Foreskin keratinocyte (primary cell): ENCODE measurements at places on chromosomes 2 and 18. TPM values are rescaled to one million over a fixed set of nuclear protein-coding genes. Genes with fewer than 3 reads are reported as not detected.

CCT4 gene
- 241 and 251 TPM in 2 replicates for total RNA-seq

PDCD1 gene
- total RNA-seq, result not detected in 2 replicates

ACTG2 gene
- total RNA-seq, result 0.21 and 0.37 TPM in 2 replicates

UNC50 gene
- total RNA-seq, result 36.2 and 38.5 TPM in 2 replicates

IFT172 gene
- 10.6 and 14.6 TPM in 2 replicates for total RNA-seq

ALPP gene
- not detected in 2 replicates for total RNA-seq

CFAP210 gene
- total RNA-seq, result not detected in 2 replicates

EML6 gene
- total RNA-seq, result 0.61 and 0.63 TPM in 2 replicates

DNER gene
- 2.1 and 5.5 TPM in 2 replicates for total RNA-seq

CMPK2 gene
- total RNA-seq, result 10.5 and 18.3 TPM in 2 replicates

CYP27C1 gene
- total RNA-seq, result 5.9 and 6.4 TPM in 2 replicates

DNA sequence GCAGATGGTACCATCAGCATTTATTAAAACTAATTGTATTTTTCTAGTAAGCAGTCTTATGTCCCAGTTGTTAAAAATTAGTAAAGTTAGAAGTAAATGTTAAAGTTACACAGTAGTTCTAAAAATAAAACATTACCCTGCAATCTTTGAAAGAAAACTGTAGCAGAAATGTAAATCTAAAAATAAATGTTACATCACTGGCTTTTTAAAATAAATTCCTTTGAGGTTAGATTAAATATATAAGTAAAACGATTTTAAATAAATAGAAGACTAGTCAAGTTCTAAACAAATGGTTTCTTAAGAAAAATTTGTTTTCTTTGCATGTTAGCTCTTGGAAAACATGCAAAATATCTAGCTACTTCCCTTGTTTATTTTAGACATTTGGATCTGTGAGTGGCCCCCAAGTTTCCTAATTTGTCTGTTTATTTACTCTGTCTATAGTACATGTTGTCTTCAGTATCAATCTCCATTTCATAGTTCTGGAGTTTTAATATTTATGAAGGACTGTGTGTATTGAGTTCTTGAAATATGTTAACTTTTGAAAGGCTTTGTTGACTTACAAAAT, 58.2 kb downstream of the GLS start:
- no peak for DNase-seq

DNA sequence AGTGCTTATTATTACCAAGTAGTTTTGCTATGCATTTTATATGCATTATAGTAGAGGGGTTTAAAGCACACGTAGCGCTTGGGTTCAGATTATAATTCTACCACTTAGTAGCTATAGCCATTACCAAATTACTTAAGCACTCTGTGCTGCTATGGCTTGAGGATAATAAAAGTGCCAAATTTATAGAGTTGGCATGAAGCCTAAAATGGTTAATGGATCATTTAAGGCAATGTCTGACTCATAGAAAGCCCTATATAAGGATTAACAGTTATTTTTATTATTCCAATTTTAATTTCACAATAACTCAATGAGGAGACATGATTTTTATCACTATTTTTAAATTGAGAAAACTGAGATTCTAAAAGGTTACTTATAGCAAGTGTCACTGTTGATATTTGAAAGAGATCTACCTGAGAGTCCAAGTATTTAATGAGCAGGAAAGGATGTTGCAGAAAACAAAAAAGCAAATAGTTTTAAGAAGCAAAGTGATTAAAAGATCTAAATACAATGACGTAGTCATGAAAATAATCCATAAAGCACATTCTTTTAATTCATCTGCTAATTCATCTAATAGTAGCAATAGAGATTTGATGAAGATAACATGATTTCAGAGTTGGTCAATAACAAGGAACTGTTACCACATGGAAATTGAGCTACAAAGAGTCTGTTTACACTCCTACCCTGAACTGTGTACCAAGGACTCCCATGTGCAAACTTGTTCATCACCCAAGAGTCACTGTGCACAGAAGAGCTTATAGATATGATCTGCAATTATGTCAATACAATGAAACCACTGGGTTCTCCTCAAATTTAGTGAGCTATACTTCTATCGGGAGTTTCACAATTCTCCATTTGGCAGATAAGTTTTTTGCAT, 78.8 kb upstream of the DTNA start:
- no peak for DNase-seq

DNA sequence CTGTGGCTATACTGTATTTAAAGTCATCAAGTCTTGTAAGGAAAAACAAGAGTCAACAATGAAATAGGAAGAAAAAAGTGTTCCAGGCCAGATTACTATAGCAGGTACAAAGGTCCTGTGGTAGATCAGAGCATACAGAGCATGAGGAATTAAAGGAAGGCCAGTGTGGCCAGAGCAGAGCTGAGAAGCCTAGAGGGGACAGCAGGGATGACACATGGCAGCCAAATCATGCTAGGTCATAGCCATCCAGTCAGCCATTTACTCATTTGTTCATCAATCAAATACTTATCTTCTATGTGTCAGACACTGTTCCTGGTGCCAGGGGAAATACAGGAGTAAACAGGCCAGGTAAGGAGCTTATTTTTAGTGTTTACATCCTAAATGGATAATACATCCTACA, 24.3 kb downstream of the ADD2 start:
- DNase-seq, result no peak

- DNase-seq, result no peak
These were observed 210.9 kb downstream of the MYCN start for GRCh38 chr2:16151281-16151570.

DNA sequence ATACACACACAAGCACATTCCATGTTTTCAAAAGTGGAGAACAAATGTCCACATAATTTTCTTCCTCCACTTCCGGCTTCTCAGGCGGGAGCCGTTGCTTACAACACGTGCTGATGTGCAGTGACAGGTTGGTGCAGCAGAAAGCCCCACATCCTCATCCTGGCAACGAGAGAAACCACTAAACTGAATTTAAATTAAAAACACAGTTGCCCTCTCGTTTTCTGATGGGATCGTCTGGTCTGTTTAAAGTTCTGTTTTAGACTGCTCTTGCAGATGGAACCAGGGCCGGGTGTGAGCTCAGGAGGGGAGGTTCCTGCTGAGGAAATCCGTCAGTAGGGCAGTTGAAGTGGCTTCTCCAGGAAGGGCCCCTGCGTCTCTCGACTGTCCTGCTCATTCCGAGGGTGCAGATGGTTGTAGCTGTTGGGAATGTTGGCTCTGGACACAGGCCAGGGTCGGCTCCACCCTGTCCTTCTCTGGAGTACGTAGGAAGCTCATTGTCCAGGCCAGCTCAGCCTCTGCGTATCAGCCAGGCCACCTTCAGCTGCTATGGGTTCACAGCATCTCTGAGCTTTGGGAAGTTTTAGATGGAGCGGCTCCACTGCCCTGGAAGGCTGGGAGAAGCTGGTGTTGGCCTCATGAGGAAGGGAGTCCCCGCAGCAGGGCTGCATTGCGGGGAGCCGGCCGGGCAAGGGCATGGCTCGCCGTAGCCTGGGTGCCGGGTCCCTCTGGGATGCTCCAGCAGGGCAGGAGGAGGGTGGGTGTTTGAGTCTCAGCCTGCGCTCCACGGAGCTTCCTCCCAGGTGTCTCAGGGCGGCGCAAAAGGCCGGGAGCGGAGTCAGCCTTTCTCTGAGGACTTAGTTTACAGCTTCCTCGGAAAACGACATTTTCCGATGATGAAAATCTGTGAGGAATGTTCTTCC, 58.3 kb downstream of the NFATC1 start:
- DNase-seq, result no peak

DNA sequence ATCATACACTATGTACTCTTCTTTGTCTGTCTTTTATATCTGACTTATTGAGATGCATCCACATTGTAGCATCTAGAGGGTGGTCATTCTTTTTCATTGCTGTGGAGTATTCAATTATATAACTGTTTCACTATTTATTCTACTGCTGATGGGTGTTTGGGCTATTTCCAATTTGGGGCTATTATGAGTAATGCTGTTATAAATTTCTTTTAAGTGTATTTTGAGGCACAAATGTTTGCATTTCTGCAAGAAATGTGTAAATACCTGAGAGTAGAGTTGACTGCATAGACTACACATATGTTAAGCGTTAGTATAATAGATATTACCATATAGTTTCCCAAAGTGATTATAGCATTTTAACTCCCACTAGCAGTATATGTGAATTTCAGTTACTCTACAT, 26.9 kb upstream of the PPP1R1C start:
- no peak for DNase-seq

DNA sequence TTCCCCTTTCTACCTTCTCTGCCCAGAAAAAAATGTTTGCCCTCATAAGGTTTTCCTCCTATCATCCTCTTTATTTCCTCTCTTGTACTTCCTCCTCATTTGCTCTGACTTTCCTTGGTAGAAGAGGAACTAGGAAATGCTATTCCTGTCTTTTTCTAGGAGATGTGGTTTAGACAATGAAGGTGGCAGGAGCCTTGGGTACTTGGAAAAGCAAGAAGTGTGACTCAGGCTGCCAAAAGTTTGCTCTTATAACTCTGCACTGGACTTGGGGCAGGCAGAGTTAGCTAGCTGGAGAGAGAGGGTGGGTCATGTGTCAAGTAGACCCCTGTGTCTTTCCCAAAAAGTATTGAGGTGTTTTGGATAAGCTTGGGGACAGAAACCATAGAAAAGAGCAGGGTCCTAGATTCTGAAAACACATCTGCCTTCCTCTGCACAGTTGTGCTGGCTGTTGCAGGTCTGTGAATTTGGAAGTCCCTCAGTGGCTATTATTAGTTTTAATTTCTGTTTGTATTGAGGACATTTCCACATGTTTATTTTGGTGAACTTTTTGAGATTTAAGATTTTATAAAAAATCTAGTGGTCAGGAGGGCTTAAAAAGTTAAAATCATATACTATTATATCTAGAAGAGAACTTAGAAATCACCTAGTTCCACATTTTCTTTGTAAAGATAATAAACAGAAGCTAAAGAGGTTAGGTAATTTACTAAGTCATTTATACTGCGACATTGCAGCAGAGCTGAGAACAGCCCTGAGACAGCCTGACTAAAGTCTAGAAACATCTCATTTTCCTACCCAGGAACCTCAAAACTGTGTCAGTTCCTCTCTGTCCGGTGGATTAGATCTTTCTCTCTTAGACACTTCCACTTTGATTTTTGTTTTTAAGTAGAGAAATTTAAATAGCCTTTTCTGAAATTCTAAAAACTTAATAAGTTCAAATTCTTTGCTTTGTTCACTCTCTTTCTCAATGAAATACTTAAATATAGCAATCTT, 16.0 kb downstream of the INSIG2 start:
- no peak for DNase-seq

- DNase-seq, result no peak
These were observed 69.9 kb downstream of the COA5 start for GRCh38 chr2:98538280-98539041.

- peak; percentile 10 for DNase-seq
These were observed 85.5 kb upstream of the PGAP1 start for GRCh38 chr2:197011801-197012641.
